ENCODE measurements at places on chromosomes 3 and 15. TPM values are rescaled to one million over a fixed set of nuclear protein-coding genes. Genes with fewer than 3 reads are reported as not detected.

Gene DCLK3
- total RNA-seq: not detected

Gene NME9
- not detected for total RNA-seq

Gene NLGN1
- not detected for total RNA-seq

Gene STAC
- total RNA-seq: not detected

Gene LOXL1
- 0.11 TPM for total RNA-seq

Gene LYSMD2
- 42.1 TPM for total RNA-seq

Gene FETUB
- total RNA-seq: not detected

Gene STARD9
- 11.5 TPM for total RNA-seq

Gene SERPINI2
- total RNA-seq: 0.33 TPM

Gene PBRM1
- 58.4 TPM for total RNA-seq

Data from GM12878 (cell line).